ENCODE measurements at places on chromosomes 4 and X. TPM values are rescaled to one million over a fixed set of nuclear protein-coding genes. Genes with fewer than 3 reads are reported as not detected.

Gene SEC24B
- polyA plus RNA-seq, result 49.9 TPM

- no peak for DNase-seq
Measured at GRCh38 chr4:134865675-134866074, 664.1 kb upstream of the PABPC4L start.

DNA sequence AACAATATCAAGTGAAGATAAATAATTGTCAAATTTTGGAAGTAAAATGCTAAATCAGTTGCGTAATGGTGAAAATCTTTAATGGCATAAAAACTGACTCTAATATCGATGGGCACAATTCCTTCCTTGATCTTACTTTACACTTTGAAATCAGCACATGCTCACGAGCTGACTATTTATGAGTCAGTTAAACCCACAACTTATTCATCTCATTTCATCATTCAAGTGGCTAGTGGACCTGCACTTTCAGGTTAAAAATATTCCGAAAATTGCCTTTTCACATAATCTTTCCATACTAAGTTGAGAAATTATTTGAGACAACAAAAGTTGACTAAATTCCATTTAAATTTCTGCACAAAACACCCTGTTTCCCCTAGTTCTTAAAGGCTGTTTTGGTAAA is 582.1 kb upstream of the TENM3 start:
- no peak for DNase-seq

GRCh38 chr4:142169216-142169615 is 532.8 kb downstream of the IL15 start:
- DNase-seq, result no peak

DNA sequence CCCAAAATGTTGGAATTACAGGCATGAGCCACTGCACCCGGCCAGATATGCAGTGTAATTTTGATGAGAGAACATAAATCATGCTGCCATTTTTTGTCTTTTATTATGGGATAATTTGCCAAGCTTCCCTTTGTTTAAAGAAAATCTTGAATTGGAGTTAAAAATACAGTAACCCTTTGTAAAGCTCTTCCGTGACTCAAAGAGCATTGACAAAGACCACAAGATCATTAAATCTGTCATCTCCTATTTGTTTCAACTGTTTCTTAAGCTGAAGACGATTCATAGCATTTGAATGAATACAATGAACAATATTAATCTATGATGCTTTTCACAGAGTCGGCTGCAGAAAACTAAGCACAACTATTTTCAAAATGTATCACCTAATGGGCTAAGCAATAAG is 132.6 kb downstream of the ANAPC4 start:
- DNase-seq, result no peak

GRCh38 chr4:183920512-183920911 is 15.4 kb downstream of the STOX2 start:
- no peak for DNase-seq

Gene HMX1
- polyA plus RNA-seq, result not detected

Gene RAI2
- polyA plus RNA-seq, result 11.1 TPM

Gene USP46
- polyA plus RNA-seq, result 35.6 TPM

Gene MAP9
- polyA plus RNA-seq, result 30.9 TPM
